Subcutaneous adipose tissue (tissue), 4 donors: ENCODE measurements at places on chromosomes 2 and 18. TPM values are rescaled to one million over a fixed set of nuclear protein-coding genes. Genes with fewer than 3 reads are reported as not detected.

The ZBTB7C gene
- 4.6 TPM for total RNA-seq

The TLX2 gene
- total RNA-seq: not detected

The REG3G gene
- not detected for total RNA-seq

The PGAP1 gene
- 12.4 TPM for total RNA-seq

The KCNS3 gene
- total RNA-seq: 5.7 TPM
